ENCODE measurements at places on chromosomes 7 and 10.

- no peak for DNase-seq
Measured at GRCh38 chr10:61812052-61812721, 89.3 kb upstream of the ARID5B start.

DNA sequence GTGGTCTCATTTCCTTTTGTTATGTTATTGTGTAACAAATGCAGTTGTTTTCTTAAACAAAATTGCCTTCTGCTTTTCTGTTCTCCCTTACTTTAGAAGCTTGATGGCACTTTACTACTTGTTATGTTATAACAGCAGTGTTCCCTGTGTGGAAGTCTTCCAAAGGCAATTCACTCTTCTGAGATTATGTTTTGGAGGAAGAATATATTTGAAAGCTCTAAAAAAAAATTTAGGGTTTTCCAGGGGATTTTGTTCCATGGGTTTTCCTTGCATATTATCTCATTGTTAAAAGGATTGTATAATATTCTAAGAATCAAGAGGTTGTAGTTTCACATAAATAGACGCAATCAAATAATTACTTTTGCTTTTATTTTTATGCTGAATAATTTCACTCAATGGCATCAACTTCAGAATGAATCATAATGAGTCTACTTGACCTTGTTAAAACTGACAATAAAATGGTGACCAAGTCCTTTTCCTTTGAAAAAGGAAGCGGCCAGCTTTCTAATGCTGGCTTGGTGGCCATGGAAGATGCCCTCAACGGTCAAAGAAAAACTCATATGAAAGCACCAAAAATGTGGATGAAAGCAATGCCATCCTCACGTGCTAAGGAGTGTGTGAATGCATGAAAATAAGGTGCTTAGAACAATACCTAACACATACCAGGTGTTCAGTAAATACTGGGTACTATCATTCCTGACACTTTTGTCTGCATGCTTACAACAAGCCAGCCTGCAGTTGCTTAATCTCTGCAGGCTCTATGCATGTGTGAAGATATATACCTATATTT is 92.4 kb upstream of the KLF6 start:
- DNase-seq = no peak

DNA sequence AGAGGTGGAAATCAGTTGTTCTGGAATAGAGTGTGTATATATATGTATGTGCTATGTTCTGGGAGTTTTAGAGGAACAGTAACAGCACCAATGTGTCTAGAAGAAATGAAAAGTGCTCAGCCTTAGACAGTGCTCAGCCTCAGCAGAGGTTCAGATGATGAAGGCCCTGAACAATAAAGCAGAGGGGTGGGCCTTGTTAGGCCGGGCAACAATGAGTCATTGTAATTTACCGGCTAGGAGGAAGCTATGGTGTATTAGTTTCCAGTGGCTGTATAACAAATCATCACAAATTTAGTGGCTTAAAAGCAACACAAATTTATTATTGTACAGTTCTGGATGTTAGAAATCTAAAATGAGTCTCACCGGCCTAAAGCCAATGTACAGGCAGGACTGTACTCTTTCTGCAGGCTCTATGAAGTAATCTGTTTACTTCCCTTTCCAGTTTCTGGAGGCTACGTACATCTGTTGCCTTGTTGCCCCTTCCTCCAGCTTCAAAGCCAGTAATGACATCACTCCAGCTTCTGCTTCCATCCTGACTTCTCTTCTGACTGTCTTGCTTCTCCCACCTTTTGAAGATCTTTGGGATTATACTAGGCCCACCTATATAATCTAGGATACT is 84.6 kb downstream of the CH25H start:
- no peak for DNase-seq

GRCh38 chr10:90912854-90913479 is 7.9 kb downstream of the ANKRD1 start:
- DNase-seq = no peak

DNA sequence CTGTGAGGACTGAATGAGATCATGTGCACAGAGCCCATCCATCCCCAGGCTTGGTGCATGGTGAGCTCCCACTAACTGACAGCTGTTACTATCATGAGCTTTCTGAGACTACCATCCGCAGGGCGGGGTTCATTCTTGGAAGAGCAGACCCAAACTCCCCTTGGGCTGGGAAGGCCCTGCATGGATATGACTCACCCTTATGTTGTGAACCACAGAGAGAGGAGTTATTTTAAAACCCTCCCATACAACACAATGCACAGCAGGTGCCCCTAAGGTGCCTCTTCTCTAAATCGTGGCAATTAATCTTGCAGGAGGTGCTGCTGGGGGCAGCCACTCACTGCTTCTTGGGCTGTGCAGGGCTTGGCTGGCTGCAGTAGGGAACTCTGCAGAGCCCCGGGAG is 219.1 kb downstream of the GFRA1 start:
- DNase-seq = no peak

GRCh38 chr7:27128776-27129728 is 1.5 kb downstream of the HOXA4 start:
- DNase-seq = no peak

DNA sequence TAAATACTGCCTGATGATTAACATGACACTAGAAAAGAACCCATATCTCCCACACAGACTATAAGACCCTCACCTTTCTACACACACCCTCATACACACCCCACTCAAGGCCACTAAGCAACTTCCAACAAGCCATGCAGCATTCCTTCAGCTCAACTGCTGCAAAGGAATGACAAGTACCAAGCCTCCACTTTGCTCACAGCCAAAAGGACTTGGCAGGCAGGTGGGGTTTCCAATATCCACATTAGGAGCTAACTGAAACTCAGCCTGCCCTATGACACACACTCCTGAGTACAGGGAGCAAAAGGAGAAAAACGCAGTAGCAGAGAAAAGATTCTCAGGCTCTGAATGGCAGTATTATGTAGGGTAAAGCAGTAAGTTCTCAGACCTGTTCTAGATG is 13.4 kb downstream of the USP54 start:
- no peak for DNase-seq

DNA sequence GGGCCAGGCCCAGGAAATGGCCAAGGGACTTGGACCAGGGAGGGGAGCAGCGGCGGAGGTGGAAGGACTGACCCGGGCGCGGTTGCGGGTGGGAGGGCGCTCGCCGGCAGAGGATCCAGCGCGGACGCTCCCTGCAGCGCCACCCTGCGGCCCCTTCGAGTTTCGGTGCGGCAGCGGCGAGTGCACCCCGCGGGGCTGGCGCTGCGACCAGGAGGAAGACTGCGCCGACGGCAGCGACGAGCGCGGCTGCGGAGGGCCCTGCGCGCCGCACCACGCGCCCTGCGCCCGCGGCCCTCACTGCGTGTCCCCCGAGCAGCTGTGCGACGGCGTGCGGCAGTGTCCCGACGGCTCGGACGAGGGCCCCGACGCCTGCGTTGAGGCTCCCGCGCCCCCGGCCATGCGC is 16.8 kb upstream of the ZNF467 start:
- DNase-seq = no peak

DNA sequence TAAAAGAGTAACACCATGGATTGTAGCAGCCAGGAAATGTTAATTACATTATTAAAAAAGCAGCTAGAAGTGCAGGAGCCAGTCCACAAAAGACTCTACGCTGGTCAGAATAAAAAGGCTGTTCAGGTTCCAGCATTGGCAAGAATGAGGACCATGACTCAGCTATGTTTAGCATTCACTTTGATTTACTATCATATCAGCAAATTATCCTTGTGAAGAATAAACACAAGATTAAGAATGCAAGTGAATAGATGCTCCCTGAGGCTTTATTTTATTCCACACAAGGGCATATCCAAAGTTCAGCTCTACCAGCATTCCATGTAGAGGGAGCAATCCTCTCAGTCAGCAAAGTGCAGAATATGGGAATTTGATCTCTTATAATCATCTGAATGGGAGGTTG is 13.6 kb downstream of the DGKB start:
- no peak for DNase-seq

DNA sequence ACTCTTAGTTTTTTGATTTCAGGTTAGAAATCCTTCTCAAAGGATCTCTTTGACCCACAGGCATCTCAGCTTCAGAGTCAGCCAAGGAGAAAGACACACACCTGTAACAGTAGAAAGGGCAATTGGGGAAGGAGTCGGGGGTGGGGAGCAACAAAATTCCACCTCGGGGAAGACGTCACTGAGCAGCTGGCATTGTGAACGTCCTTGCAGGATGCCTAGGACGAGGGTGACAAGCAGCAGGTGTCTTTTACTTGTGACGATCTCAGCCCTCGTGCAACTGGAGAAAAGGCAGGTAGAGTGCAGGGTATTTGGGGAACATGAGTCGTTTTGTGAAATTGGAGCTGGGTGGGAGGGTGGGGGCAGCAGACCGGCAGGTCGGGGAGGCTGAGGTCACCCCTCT is 627.0 kb downstream of the ACTR3B start:
- DNase-seq = no peak

DNA sequence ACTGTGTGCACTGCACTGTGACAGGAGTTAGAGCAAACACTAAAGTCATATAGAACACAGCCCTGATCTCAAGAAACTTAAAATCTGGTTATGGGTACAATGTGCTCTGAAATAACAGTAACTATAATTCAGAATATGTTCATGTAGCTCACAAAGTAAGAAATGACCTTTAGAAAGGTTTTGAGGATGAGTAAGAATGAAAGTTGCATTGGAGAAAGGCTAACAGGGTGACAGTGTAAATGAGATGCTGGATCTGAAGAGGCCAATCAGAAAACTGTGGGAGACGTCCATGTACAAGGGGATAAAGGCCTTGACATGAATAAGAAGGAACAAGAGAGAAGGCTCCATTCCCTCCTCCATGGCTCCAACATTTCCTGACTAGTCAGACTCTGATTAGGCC is 124.7 kb downstream of the GRM3 start:
- no peak for DNase-seq

Measured in T-cell (primary cell).